OCI-M1 (cell line): ENCODE measurements at places on chromosomes 16 and 17.

GRCh38 chr17:70254735-70255460, 85.6 kb downstream of the KCNJ2 start:
- DNase-seq = no peak

GRCh38 chr16:57146735-57147134, 39.1 kb downstream of the PSME3IP1 start:
- DNase-seq = peak; percentile 23

DNA sequence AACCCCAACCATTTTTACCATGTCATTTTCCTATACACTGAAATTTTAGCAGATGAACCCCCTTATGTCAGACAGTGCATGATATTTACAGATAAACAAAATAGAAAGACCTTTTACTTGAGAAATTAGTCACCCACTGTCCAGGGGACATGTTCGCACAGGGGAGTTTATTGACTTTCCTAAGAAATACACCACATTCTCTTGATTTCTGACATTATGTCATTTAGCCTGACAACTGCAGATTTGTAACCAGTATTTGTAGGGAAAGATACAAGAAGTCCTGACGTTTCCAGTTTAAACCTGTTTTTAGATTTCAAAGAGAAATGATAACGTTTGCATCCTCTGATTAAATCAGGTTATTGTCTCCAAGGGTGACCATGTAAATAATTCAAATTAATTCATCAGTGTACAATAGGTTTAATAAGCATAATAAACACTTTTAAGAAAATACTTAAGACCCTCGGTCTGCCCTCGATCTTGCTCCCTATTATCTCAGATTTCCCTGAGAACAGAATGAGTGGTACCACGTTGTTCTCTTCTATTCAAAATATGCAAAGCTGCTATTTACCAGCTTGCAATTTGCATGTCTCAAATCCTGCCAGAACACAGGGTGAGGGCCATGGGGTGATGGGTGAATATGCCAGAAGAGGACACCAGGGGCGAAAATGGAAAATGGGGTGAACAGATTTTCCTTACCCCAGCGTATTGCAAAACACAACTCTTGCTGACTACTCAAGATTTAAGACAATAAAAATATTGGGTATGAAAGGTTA, 2.1 kb upstream of the LYRM9 start:
- no peak for DNase-seq

- no peak for DNase-seq
Measured at GRCh38 chr17:32741381-32741780, 135.5 kb downstream of the MYO1D start.

DNA sequence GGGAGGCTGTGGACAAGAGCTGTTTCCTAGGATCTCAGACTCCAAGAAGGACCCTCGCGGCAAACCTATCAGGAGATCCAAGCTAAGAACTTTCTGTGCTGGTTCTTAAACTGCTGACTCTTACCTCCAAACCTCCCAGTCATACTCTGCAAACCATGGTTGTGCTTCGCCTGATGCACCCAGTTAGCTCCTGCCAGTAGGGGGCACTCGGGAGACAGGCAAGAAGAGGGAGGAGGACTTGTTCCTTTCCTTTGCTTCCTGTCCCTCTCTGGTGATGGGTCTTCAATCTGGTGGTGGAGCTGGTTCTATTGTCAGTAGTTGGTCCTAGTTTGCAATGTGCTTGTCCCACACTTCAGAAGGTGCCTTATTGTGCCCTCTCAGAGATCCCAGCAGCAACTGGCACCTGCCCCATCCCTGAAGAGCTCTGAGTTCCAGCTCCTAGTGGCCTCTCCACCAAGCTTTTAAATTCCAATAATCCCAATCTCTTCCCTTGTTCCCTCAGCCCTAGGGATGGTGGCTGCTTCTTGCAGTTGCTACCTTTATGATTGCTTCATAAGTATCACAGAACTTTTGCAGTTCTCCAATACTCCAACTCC, 113.5 kb upstream of the RPL38 start:
- DNase-seq = peak; percentile 66

DNA sequence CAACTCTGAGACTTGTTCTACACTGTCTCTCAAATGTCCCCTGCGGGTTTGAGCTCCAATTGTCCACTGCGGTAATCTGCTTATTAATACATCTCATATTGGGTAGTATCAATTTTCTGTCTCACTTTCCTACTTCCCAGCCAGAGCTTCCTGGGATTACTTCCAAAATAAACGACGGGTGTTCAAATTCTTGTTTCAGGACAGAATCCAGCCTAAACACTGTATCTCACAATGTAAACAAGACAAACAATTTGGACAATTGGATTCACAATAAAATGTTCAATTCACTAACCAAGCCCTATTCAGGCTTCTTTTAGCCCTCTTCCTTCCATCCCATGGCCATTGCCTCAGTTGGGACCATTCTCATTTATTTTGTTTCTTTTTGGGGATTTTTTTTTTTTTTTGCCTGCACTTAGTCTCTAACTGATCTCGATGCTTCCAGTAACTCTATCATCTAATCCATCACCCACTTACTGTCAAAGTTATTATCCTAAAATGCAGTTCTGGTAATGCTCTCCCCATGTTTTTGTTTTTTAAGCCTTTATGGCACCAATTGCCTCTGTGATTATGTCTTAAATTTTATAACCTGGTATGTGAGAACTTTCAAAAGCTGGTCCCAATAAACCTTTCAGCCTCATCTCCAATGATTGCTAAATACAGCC, 2.0 kb upstream of the VAT1L start:
- no peak for DNase-seq

DNA sequence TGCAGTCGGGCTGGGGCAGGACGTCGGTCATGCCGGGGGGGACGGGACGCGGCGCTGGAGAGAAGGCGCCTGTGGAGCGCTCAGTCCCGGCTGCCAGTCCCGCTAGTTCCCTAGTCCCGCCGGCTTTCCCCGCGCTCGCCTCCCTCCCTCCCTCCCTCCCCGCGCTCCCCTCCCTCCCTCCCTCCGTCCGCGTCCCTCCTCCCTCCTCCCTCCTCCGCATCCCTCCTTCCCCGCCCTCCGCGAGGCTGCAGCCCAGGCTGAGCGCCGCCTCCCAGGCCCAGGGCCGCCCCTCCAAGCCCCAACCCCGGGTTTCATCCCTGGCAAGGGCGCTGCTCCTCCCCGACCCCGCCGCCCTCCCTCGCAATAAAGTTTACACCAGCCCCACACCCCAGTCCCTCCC, 34.8 kb downstream of the TIMM22 start:
- no peak for DNase-seq

- no peak for DNase-seq
Measured at GRCh38 chr17:56172517-56172982, 19.3 kb downstream of the ANKFN1 start.

- DNase-seq = peak; percentile 58
Measured at GRCh38 chr16:74862743-74863244, 88.2 kb upstream of the FA2H start.

- DNase-seq = no peak
Measured at GRCh38 chr16:22126037-22126558, 33.8 kb downstream of the VWA3A start.

- no peak for DNase-seq
Measured at GRCh38 chr17:1050246-1050995, 53.5 kb downstream of the TIMM22 start.

DNA sequence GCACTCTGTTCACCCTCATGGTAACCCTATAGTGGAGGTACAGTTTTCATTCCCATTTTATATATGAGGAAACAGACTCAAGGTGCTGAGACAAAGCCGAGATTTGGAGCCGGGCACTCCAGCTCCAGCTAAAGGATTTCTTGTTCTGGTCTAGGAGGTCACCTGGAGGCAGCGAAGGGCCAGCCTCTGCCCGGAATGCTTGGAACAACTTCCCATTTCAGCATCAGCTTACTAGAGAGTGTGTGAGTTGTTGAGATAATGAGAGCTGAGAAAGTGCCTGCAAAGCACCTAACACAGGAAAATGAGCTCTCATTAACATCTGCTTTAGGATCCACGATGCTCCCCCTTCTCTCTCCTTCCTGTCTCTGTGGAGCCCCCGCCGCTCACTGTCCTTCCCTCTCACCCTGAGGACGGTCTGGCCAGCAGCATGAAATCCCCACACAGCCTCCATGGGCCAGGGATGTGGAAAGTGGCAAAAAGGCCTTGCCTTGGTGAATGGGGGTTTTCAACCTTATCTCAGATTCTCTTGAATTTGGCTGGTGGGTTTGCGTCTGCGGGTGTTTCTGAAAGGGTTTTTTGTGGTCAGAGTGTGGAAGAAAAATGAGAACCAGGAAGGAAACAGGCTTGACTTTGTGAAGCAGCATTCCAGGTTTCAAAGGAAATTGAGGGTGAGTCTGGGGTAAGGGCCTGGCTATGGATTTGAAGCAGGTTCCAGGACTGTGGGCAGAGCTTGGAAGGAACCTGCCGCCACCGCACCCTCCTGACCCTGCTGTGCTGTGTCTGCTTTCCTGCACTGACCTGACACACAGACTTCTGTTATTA, 178.7 kb downstream of the FOXL1 start:
- DNase-seq = no peak
